ENCODE measurements at places on chromosomes 13 and 19.

DNA sequence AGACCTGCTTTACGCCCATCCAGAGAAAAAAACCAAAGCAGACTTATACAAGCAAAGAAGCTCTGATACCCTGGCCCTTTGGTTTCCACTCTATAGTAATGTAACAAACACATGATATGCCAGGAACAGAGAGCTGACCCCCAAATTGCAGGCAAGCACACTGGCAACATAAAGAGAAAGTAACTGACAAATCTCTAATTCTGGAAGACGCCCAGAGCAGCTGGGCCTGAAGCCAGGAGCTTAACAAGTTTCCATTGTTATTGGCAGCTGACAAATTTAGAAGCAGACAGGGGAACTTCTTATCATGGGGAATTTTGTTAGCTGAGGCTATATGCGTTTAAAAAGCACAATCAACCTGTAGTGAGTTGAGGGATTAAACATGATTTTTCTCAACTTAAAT lies 158.0 kb downstream of the DLEU7 start:
- DNase-seq = no peak

GRCh38 chr19:49165111-49165750 lies 7.6 kb downstream of the TRPM4 start:
- DNase-seq = no peak

- DNase-seq = no peak
These were observed 11.6 kb upstream of the ARL11 start for GRCh38 chr13:49616676-49617065.

DNA sequence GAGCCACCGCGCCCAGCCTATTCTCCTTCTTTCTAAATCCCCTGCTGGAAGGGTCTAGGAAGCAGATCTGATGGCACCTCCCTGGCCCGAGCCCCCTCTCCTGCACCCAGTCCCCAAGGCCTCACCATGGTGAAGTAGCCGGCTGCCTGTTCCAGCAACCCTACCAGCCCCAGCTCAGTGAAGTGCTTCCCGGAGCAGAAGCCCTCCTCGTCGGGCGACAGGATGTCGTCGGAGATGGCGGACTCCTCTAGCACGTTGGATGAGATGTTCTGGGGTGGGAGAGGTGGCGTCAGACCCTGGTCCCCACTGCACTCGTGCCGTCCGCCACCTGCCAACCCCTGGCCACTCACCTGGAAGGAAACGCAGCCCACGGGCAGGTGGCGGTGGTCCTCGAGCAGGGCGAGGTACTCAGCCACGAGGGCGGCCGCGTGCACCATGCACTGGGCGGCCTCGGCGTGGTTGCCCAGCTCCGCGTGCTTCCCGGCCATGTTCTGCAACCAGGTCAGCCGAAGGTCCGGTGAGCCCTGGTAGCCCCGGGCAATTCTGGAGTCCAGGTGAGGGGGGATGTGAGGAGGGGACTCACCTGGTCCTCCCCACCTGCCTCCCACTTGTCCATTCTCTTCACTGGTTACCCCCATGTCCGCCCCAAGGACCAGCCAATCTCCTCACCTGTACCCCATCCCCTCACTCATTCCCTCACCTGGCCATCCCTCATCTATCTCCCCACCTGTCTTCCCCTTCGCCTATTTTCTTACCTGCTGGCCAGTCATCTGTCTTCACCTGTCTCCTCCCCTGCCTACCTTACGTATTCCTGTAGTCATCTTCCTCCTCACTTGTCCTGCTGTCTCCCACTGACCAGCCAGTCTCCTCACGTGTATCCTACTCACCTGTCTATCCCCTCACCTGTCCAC lies 11.5 kb upstream of the KANK2 start:
- no peak for DNase-seq

- peak; percentile 34 for DNase-seq
These were observed 878 bp upstream of the ADAMTSL5 start for GRCh38 chr19:1513499-1514294.

DNA sequence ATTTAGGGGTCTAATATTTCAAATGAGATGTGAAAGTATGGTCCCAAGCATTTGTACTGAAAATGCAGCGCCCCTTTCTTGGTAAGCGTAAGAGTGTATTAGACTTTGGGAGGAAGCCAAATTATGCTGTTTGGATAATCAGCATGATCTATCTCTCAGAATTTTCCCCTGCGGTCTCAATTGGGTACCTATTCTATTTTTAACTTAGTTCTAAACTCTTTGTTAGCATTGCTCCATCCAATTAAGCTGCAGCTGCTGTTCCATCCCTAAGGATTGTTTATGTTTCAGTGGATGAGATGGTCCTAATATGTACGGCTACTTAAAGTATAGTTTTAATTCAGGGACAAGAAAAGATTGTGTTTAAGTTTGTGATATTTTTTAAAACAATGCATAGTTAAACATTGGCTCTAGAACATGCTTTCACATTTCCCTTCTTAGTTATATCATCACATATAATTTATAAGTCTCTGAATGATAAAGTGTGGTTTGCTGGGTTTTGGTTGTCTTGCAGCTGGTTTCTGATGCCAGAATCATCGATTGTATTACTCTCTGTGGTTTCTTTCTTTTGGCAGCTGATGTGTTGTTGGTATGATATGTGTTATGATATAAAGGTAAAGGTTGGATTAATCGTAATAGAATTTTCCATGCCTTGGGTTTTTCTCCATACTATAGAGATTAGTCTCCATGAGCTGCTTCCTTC lies 15.0 kb downstream of the POLR1D start:
- no peak for DNase-seq

DNA sequence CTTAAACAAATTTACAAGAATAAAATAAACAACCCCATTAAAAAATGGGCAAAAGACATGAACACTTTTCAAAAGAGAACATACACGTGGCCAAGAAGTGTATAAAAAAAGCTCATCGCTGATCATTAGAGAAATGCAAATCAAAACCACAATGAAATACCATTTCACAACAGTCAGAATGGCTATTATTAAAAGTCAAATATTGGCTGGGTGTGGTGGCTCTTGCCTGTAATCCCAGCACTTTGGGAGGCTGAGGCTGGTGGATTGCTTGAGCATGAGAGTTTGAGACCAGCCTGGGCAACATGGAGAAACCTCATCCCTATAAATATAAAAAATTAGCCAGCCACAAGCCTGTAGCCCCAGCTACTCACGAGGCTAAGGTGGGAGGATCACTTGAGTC lies 89.9 kb downstream of the UBL3 start:
- DNase-seq = no peak

DNA sequence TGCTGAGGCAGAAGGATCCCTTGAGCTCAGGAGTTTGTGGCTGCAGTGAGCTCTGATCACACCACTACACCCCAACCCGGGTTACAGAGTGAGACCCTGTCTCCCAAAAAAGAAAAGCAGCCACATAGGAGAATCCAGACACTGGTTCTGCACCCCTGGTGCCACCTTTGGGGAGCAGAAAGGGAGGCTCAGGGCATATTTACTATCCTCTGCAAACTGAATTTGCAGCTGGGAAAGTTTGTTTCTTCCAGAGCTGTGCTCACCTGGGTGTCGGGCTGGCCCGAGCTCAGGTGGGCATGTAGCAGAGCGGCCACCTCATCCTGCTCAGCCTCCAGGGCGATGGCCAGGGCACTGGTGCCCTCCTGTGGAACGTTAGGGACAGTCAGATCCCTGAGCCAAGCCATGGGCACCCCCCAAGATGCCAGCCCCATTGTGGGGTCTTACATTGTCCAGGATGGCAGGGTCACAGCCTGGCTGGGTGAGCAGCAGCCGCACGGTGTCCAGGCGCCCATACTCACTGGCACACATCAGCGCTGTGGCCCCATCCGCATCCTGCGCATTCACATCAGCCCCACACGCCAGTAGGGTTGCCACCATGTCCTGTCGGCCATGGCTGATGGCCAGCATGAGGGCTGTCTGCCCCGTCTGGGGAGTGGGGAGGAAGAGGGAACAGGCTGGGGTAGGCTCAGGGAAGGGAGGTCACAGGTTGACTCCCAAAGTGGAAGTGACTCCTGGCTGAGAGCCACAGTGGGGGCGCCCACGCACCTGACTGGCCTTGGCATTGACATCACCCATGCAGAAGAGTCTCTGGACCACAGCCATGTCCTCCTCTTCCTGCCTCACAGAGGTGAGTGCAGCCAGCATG lies 3.1 kb downstream of the RPS28 start:
- no peak for DNase-seq

DNA sequence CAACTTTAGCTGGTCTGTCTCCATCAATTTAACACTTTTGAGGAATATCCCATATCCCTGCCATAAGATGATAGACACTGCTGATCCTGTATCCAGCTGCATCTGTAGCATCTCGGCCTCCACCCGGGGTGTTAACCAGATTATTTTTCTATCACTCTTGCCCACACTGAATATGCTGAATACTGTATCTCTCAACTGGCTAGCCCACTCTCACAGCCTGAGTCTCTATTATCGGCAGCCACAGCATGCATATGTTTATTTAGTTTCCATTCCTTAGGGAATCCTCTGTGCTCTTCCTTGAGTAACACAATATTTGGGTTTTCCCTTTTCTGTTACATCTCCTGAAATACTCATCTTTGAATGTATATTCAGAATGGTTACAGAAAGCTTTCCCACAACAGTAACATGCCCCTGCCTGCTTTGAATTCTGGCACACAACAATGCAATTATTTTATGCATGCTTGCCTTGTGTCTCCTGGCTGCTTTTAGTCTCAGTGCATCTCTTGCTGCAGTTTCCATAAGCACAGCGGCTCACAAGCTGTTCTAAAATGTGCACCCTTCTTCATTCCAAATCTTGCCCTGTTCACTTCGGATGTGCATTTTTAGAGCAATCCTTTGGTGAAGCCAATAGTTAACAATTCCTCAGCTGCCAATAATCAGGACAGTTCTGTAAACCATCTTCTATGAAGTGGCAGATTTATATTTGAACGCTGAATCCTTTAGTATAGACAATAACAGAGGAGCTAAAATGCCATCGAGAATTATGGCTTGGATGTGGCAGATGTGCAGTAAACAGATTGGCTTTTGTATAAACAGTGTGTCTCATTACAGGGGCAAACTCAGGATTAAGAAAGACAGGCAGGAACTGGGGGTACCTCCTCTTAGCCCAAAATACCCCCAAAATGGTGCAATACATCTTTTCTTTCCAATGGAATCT lies 261.9 kb upstream of the SOX21 start:
- DNase-seq = no peak

GRCh38 chr13:47594833-47595232 lies 406.2 kb downstream of the SUCLA2 start:
- no peak for DNase-seq

DNA sequence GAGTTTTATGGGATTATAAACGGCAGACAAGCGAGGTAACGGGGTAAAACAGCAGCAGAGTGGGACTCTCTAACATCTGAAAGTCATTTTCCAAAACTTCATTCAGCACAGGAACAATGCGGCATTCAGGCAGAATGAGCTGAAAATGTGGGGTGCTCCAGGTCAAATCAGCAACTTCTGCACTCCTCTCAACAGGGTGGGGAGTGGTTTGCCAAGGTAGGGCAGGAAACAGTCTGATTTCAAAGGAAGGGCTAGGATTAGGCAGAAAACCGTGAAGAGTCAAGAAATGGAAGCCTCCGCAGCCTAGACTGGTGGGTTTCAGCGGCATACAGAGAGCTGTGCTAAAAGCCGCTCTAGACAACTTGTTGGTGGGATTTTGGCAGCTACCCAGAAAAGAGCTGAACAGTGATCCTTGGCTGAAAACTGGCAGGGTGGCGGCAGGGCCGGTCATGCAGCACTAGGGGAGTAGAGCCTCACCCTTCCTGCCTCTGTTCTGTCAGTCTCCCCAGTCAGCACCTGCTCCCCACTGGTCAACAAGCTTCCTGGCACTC lies 154.2 kb upstream of the KLF12 start:
- DNase-seq = no peak

GRCh38 chr19:33143897-33144405 lies 12.0 kb downstream of the WDR88 start:
- DNase-seq = peak; percentile 70

DNA sequence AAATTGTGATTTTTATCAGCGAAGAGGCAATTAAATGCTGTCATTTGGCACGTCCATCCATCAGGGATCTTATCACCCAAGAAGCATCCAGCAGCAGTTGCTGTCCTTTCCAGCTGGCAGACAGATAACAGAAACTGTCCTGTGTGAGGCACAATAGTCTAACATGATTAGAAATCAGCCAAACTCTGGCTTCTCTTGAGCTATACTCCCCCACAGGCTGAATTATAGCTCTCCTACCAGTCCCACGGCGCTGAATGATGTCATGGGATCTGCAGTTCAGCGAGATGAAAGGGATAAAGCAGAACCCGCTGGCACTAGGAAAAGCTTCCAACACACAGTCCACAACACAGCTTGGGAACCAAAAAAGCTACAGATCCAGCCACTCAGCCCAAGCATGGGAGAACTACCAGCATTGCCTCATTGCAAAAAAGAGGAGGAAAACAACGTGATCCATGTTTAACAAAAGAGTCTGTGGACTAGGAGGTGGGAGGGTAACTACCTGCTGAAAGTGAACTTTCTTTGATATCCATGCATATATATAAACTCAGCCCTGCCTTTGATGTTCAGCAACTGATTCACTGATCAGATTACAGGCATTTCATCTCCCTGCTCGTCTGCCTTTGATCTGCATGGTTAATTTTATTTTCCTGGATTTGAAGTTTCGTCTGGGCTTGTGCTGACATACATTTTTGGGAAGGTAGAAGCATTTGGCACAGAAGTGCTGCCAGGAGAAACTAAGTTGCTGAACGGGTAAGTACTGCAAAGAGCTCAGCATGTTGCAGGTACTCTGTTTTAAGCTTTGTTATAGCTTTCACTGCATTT lies at the start of gene TNFRSF19:
Gene TNFRSF19 (plus strand): TSS at position 314 of the 822 bp plus-strand sequence. CDS start 19,772 bp downstream, outside the sequence.
- no peak for DNase-seq

DNA sequence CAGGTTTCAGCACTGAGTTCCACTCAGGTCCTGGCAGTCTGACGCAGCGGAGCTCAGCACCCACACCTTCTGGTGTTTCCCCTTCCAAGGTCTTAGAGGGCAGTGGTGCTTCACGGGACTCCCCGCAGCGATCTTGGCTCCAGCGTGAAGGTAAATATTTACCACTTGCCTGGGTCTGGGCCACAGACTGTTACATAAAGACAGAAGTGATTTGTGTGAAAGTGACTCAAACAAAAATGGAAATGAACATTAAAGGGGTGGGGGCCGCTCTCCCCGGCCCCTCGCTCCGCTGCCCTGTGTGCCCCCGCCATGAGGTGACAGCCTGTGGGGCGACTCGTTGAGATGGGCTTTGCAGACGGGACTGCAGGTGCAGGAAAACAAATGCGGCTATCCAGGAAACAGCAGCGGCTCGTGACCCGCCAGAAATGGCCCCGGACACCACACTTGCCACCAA lies 55.0 kb downstream of the GGACT start:
- DNase-seq = no peak

DNA sequence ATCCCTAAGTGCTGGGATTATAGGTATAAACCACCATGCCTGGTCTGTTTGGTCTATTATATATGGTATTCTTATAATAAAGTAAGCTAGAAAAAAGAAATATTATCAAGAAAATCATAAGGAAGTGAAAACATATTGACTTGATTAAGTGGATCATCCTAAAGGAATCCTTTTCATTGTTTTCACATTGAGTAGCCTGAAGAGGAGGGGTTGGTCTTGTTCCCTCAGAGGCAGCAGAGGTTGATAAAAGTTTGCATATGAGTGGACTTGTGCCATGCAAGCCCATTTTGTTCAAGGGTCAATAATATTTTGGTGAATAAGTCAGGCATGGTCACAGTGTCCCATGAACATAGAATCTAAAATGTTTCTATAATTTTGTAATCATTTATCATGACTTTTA lies 52.7 kb downstream of the ZNF627 start:
- DNase-seq = no peak

All from CD14-positive monocyte (primary cell).